Tibial nerve (tissue), 4 donors: ENCODE measurements at places on chromosomes 16 and 17.

DNA sequence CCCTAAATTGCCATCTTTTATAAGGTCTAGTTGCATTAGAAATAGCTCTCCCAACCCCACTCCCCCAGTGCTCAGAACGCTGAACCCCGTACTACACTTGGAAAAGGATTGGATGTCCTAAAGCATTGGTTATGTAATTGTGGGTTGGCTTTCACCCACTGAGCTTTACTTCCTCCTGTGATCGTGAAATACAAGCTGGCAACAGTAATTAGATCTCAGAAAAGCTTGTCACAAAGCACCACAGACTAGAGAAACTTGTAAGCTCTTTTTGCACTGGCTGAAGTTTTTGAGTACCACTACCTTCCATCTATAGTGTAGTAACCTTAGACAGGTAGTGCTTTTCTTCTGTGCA, 54.4 kb downstream of the SIAH1 start:
- DNase-seq, result no peak

DNA sequence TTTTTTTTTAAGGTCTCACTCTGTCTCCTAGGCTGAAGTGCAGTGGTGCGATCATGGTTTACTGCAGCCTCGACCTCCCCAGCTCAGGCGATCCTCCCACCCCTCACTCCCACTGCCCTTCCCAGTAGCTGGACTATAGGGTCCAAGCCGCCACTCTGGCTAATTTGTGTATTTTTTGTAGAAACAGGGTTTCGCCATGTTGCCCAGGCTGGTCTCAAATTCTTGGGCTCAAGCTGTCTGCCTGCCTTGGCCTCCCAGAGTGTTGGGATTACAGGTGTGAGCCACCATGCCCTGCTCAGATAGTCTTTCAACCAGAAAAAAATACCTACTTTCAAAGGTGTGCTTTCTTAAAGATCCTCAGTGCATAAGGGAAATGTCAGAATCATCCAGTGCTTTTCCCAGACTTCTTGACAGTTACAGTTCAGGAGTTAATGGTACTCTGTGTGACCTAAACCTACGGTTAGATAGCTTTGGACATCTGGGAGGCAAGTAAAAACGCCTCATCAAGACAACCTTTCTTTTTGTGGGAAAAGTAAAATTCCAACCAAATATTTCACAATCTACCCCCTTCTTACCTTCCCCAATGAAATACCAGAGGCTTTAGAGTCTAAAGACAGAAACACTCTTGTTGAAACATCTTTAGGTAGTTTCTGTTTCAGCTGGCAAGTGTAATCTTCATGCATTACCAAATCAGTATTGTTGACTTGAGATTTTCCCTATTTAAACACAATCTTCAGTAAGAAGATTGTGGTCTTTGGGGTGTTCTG, 6.8 kb downstream of the RSPRY1 start:
- no peak for DNase-seq

GRCh38 chr17:1003972-1004768, 7.2 kb downstream of the TIMM22 start:
- no peak for DNase-seq

DNA sequence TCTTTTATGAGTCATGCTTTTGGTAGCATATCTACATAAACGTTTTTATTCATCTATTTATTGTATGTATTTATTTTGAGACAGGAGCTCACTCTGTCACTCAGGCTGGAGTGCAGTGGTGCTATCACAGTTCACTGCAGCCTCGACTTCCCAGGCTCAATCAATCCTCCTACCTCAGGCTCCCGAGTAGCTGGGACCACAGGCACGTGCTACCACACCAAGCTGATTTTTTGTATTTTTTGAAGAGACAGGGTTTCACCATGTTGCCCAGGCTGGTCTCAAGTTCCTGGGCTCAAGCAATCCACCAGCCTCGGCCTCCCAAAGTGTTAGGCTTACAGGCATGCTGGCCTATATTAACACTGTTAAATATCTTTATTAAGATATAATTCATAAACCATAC, 20.4 kb upstream of the IL4R start:
- DNase-seq, result no peak

GRCh38 chr17:37519251-37519985, 29.7 kb downstream of the DUSP14 start:
- no peak for DNase-seq

DNA sequence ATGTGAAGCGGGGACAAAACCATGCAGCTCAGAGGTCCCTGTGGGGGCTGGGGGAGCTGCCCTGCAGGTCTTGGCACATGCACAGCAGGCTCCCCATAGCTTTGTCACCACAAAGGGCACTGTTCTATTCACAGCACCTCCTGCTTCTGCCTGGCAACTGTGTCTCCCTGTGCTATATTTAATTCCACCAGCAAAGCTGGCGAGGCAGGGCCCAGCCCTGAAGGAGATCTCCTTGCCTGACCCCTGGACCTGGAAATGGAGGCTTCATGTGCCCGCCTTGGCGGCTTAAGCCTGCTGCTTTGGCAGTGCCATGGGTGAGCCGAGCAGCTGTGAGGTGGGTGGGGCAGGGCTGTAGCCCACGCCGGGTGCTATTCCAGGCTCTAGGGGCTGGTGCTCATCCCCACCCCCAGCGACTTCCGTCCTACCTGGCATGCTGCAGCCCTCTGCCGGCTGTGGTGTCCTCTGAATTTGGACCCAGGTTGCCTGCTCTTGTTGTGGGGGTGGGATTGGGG, 6.8 kb downstream of the LDHD start:
- DNase-seq, result no peak

DNA sequence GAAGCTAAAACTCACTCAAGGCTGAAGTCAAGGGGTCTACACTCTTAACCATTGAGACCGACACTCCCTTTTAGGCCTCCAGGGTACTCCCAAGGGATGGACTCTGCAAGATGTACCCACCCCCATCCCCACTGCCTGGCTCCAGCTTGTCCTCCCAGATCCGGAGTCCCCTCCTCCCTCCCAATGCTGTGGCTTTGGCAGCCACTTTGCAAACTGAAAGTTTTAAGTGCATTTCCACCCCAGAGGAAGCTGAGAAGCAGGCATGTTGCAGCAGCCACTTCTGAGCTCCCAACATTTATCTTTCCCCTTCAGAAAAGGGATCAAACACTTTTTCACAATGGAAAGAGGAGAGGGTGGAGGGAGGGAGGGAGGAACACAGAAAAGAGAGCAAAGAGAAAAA, 115.2 kb downstream of the COPRS start:
- DNase-seq, result no peak

DNA sequence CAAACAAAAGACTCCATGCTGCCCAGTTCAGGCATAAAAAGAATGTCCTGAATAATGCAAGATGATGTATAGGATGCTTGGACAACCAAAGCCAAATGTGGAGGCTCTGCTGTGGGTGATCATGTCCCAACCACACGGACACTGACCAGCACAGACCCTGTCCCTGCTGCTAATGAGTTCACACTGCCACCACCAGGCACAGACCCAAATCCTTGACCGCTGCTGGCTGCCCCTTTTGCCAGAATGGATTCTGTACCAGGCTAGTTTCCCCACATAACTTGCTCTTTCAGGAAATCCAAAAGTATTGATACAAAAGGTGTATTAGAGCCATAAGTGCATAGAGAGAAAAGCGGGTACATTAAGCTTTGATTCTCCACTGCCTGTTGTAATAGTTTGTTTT, 60.9 kb downstream of the XYLT1 start:
- DNase-seq, result no peak

- no peak for DNase-seq
Observed at GRCh38 chr17:48095611-48096010, 5.7 kb downstream of the CBX1 start.

DNA sequence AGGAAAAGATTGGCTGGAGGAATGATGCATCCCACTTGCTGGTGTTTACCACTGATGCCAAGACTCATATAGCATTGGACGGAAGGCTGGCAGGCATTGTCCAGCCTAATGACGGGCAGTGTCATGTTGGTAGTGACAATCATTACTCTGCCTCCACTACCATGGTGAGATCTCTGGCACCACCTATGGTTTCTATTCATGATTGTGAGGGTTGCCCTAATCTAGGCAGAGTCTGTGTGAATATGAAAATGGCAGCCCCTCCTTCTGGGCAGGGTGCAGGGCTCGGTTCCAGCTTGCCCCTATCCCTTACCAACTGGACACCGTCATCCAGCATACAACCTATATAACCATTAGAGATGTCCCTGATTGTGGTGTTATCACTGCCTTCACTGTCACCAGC, 33.4 kb downstream of the ITGB3 start:
- DNase-seq, result no peak

DNA sequence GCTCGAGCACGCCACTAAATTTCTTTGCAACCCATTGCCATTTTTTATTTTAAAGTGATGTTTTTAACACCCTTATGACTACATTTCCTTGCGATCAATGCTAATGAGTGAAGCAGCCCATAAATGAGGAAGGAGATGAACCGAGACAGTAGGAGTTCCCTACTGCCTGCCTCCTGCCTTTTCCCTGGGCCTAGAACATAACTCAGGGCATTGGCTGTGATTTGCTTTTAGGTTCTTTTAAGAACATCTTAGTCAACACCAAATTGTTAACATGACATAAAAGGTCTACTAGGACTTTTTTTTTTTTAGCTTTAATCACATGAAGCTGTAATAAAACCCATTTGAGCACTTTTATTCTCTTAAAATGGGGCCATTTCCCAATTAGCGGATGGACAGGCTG, 81.3 kb downstream of the MAP2K6 start:
- no peak for DNase-seq

DNA sequence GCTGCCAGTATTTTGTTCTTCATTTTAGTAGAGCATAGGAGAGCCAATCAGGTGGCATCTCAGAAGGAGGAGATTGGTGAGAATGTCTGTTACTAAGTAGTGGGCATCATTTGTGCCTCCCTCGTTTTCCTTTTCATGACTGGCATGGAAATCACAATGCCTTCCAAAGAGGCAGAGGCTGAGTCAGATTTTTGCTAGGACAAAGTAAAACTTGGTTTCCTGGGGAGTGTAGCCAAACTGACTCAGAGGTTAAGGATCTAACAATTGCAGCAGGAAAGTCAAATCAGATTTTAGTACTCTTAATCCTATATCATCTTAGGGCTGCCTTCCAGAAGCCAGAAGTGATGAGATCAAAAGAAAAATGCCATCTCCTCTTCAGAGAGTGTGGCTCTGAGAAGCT, 138.7 kb downstream of the ANKFN1 start:
- no peak for DNase-seq

- peak; percentile 95 for DNase-seq
Observed at GRCh38 chr16:24700549-24701392, 28.7 kb upstream of the TNRC6A start.

GRCh38 chr17:41891135-41892020, 26.2 kb upstream of the KLHL11 start:
- no peak for DNase-seq
